ENCODE measurements at places on chromosomes 2 and 18.
A peak's percentile ranks its signal among the peaks of the same experiment; 100 is the strongest.

GRCh38 chr2:240344904-240345303, 90.6 kb upstream of the GPC1 start:
- DNase-seq = peak; percentile 20

DNA sequence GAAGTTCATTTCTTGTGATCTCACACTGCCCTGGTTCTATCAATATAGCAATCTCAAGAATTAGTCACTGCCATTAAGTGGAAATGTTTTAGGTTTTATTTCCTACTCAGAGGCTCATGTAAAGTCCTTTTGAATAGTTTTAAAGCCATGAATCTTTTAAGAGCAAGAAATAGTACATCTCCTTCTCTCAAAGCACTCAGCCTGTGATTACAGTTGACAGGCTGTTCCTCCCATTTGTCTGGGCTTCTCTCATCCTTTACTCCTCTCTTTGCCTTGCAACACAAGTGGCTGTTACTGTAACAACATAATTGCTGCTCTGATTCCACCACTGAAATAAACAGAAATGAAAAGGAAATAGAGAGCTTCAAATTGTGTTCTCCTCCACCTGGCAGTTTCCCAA, 18.4 kb downstream of the GRP start:
- peak; percentile 25 for DNase-seq

DNA sequence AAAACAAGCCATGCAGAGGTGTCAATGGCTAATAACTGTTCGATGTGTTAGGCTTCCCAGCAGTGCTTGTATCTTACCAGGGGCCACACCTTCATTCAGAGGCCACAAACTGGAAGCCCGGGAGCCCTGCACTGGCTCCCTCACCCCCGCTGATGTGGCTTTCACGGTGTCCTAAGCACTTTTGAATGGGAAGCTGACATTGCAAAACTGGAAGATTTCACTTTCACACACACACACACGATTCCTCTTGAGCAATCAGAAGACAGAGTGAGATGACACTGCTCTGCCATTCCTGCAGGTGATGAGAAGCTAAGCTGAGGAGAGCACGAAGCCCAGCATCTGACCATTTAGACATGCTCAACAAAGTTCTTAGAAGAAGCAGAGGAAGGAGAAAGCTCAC, 8.6 kb upstream of the ZNF407 start:
- no peak for DNase-seq

GRCh38 chr2:136361521-136361920, 243.6 kb upstream of the CXCR4 start:
- no peak for DNase-seq

- no peak for DNase-seq
These were observed 87.8 kb upstream of the RAB6C start for GRCh38 chr2:129891341-129892320.

DNA sequence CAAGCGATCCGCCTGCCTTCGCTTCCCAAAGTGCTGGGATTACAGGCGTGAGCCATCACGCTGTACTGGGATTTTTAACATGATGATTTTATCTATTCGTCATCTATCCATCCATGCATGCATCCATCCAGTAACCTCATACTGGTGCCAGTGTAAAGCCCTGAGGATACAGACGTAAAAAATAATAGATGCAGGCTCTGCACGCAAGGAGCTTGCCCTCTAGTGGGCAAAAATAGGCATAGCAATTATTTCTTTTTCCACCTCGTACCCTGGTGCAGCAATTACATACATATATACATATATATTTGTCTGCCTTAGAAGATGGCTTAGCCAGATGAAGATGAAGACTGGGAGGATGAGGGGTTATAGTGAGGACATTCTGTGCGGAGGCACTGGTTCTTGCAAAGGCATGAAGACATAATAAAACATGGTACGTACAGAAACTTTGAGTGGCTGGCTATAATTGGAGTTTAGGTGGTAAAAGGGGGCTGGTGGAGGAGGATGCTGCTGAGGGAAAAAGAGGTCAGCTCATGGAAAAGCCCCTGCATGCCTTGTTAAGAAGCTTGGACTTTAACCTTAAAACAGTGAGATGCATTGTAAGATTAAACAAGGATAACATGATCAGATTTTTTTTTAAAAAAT, 19.6 kb upstream of the RPIA start:
- peak; percentile 64 for DNase-seq

DNA sequence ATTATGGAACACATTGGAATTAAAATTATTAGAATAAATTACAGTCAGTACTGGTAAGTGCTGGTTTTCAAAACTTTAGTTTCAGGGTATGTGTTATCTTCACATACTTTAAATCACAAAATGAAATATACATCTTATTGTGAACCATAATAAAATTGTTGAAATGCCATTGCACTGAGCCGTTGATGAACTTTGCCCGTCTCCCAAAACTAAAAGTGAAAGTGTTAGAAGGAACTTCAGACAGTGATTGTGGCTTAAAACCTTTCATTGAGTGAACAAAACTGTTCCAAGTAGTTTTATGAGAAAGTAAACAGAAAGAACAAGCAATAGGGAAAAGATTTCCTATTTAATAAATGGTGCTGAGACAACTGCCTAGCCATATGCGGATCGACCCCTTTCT, 811.6 kb downstream of the PLCL1 start:
- peak; percentile 16 for DNase-seq

- DNase-seq = no peak
These were observed 55.6 kb downstream of the RPL37A start for GRCh38 chr2:216554286-216554685.

DNA sequence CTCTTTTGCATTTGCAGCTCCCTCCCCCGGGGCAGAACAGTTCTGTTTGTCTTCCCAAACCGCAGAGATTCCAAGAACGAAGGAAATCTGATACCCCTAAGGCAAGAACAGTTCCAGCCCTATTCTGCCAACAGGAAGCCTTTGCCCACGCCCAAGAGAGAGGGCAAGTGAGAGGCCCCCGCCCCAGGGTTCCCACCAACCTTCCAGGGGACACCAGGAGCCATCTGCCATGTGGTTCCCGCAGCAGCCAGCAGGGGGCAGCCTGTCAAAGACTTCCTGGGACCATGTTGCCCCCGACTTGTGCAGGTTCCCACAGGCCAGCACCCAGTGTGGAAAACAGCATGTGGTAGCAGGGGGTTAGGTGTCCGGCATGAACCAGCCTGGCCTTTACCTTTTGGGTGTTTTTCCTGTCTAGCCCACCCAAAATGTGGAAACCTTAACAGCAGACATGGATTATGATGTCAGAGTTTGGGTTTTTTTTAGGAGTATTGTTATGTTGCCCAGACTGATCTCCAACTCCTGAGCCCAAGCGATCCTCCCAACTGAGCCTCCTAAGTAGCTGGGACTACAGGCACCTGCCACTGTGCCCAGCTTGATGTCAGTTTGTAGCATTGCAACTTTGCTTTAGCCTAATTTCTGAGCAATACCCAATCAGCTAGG, 21.7 kb upstream of the EFHD1 start:
- DNase-seq = peak; percentile 64

GRCh38 chr2:169716938-169717690, 16.5 kb upstream of the KLHL23 start:
- no peak for DNase-seq

GRCh38 chr18:35022426-35023001, 18.7 kb upstream of the MAPRE2 start:
- DNase-seq = no peak

- DNase-seq = peak; percentile 47
These were observed 82.1 kb downstream of the ZFP36L2 start for GRCh38 chr2:43144263-43144662.

GRCh38 chr2:241844066-241844728, 14.5 kb downstream of the PDCD1 start:
- peak; percentile 26 for DNase-seq

DNA sequence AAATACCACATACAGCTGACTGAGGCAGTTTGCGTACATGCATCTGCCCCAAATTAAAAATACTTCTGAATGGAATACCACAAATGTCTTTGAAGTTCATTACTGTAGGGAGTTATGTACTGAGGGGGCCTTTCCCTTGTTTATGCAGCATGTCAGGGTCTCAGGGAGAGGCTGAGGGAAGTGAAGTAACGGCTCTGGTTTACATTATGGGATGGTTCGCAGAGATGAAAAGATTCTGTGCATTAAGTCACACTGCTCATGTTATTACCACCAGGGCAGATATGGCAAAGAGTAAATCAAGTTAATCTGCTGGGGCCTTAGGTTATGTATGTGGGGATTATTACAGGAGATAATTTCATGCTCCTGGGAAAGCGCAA, 385.9 kb upstream of the RND3 start:
- DNase-seq = no peak

GRCh38 chr2:182650704-182651103, 65.4 kb upstream of the DNAJC10 start:
- peak; percentile 66 for DNase-seq

DNA sequence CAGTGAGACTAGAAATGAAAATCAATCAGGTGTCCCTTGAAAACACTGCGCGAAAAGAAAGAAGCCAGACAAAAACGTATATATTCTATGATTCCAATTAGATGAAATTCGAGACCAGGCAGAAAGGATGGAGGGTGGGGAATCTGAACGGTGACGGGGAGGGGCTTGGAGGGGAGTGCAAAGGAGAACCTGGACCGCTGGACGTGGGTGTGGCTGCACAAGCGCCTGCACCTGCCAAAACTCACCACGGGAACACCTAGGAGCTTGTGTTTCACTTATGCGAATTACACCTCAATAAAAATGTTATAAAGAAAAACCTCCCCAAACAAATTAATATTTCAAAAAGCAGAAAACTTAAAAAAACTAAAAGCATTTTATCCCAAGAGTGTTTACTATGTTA, 21.9 kb downstream of the THAP4 start:
- DNase-seq = no peak

DNA sequence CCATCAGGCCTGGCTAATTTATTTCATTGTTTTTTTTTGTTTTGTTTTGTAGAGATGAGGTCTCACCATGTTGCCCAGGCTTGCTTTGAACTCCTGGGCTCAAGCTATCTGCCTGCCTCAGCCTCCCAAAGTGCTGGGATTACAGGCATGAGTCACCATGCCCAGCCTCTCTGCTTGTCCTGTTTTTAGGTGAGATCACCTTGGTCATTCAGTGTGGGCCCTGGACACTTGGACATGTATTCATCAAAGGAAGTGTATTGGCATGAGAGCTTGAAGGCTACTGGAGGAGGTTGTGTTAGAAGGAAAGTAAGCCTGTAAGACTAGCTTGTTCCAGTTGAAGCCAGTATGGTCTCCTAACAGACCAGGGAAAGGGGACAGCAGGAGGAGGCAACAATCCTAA, 229.2 kb upstream of the RGPD4 start:
- DNase-seq = no peak

GRCh38 chr2:206031162-206031784, 54.7 kb downstream of the INO80D start:
- DNase-seq = no peak

- no peak for DNase-seq
These were observed 109.9 kb upstream of the MAP4K3 start for GRCh38 chr2:39546937-39547336.

DNA sequence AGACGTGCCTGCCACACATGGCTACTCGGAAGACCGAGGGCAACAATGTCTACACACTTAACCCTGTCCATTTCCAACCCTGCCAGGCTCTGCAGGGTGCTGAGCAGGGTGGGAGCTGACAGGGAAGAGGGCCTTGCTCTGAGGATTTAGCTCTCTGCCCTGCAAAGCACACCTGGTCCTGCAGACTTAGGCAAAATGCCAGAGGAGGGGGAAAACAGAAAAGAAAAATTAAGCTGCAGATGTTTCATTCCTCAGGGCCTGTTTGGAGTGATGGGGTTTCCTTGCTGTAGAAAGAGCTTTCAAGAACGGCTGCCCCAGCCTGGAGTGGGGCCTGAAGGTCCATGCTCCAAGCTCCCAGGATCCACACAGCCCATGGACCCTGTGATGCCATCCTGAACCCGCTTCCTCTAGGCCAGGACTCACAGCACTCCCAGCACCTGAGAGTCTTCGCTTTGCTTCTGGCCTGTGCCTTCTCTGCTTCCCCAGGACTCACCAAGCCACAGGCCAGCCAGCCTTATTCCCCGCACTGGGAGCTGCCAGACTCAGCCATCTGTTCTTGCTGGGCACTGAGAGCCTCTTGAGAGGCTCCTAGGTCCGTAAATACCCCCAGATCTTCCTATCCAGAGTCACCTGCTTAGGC, 9.1 kb upstream of the TEX51 start:
- no peak for DNase-seq

DNA sequence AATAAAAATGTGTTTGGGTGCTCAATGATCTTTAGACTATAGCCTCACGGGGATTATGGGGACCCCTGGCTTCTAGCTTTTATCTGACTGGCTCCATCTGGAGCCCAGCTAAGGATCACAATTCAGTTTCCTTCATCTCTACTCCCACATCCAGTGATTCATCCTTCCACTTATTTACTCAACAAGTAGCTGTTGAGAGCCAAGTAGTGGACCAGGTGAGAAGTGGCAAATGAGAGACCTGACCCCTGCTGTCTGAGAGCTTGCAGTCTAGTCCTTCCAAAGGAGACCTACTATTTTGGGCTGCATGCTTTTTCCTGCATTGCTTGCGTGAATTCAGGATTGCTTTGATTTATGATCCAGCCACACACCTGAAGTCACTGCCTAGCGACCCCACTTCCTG, 10.7 kb upstream of the DSG3 start:
- DNase-seq = no peak

DNA sequence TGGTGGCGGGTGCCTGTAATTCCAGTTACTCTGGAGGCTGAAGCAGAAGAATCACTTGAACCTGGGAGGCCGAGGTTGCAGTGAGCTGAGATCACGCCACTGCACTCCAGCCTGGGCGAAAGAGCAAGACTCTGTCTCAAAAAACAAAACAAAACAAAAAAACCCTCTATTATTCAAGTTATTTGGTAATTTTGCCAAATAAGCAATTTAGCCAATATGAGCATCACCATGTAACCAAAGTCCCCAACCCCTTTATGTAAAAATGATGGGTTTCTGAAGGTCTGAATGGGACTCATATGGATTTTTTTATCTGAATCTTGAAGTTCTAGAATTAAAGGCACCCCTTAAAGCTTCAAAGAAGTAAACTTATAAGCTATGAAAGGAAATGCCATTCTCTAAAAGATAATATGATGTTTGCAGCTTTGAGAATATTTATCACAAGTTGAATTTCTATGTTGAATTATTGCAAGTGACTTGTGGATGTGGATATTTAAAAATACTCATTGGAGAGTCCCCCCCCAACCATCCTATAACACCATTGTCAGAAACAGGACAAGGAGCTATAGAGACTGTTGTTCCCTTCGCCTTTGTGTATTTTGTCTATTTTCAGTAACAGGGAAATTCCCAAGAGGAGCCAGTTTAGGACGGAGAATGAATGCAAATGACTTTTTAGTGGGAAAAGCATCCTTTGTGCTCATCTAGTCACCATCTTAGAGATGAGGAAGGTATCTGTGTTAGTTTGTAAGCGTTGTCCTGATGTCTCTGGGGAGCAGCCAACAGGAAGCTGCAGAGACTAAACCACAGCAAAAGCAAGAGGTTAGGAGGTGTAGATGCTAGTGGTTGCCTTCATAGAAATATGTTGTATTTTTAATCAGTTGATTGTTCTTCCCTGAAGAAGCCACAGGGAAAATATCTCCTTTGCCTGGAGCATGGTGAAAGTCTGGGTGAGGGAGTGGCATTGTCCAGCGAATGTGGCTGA, 68.3 kb downstream of the TET3 start:
- DNase-seq = no peak

DNA sequence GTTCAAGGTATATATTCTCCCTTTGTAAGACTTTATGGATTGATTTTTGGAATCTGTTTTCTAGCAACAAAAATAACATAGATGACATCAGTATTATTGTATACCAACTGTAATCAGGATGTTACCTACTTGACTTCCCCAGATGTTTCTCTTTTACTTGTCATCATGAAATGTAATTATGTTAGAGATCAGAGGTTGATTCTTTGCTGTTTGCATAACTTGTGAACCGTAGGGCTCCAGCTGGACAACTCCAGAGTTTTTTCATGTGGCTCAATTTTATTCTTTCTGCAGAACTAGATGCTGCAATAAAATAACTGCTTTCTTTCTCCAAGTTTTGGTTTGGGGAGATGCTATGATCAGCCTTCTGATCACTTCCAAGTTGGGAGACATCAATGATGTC, 58.1 kb downstream of the SPOPL start:
- no peak for DNase-seq
